Uterus (tissue), 4 donors: ENCODE measurements at places on chromosomes 3 and 15. TPM values are rescaled to one million over a fixed set of nuclear protein-coding genes. Genes with fewer than 3 reads are reported as not detected.

Gene DUOXA2
- total RNA-seq = not detected

GRCh38 chr3:14846226-14846880 lies 27.6 kb downstream of the FGD5 start:
- no peak for DNase-seq

- DNase-seq = no peak
Measured at GRCh38 chr3:187695449-187695848, 6.9 kb downstream of the RTP2 start.

GRCh38 chr3:138942271-138942670 lies 4.7 kb downstream of the FOXL2 start:
- no peak for DNase-seq
